NCI-H524 treated with DMSO at 0.1 percent for 48 hours (cell line): ENCODE measurements at places on chromosomes 7 and 10.

- DNase-seq: no peak
Measured at GRCh38 chr7:17633067-17633466, 307.2 kb downstream of the SNX13 start.

GRCh38 chr10:103681617-103682399, 173.6 kb downstream of the SH3PXD2A start:
- DNase-seq: no peak

DNA sequence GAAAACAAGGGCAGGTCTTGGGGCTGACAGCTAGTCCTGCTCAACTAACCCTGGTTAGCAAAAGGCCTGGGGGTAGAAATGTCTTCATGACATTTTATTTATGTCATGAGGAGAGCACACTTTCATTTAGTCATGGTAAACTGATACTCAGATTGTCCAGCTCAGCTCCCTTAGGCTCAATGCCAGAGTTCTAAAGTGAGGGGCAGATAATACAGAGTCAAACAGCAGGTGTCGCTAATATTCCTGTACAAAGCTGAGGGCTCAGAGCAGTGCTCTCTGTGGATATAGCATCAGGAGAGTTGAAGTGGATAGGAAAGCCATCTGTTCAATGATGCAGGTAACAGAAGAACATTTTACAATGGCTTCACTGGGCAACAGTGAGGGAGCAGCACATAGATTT, 26.8 kb upstream of the CALCR start:
- peak; percentile 75 for DNase-seq

DNA sequence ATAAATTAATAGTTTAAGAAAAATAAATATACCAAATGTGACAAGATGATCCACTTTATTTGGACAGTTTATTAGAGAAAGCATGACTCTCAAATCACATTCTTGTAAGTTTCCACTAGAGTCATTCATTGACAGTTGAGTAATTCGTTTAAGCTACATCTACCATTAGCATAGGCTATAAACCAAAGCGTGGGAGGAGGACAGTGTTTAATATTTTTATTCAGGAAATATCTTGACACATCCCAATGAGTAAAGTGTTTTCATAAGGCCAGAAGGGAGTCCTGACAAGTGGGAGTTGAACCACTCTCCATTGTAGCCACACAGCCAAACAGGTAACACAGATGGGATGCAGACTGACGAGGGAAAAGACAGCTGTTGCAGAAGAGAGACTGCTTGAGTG, 386.5 kb upstream of the SEMA3D start:
- peak; percentile 45 for DNase-seq

- no peak for DNase-seq
Measured at GRCh38 chr10:24674892-24675632, 48.6 kb downstream of the ARHGAP21 start.

- DNase-seq: no peak
Measured at GRCh38 chr7:91657483-91658071, 222.9 kb downstream of the MTERF1 start.

DNA sequence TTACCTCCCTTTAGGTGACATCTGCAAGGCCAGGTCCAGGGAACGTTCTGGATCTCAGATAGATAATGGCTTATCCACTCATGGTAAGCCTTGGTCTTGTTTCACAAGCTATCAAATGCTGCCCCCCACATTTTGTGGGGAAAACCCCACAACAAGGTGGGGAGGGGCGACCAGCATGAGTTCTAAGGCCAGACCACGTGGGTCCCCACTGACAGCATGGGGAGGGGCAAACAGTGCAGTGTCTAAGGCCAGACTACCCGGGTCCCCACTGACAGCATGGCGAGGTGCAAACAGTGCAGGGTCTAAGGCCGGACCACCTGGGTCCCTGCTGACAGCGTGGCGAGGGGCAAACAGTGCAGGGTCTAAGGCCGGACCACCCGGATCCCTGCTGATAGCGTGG, 102.8 kb downstream of the DIP2C start:
- no peak for DNase-seq

DNA sequence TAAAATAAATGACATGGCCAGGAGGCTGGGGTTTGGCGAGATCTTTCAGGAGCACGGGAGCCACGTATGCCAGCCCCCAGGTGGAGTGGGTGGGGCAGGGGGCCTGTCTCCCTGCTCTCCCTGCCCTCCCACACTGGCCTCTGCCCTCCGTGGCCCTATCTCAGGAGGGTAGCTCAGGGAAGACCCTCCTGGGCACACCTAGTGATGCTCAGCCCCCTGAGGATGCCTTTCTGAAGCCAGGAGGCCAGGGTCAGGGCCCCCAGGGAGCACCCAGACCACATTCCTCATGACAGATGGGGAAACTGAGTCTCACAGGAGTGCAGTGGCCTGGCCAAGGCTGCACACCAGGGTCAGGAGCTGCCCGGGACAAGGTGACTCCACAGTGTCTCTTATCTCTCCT, 223.4 kb downstream of the ELFN1 start:
- no peak for DNase-seq

DNA sequence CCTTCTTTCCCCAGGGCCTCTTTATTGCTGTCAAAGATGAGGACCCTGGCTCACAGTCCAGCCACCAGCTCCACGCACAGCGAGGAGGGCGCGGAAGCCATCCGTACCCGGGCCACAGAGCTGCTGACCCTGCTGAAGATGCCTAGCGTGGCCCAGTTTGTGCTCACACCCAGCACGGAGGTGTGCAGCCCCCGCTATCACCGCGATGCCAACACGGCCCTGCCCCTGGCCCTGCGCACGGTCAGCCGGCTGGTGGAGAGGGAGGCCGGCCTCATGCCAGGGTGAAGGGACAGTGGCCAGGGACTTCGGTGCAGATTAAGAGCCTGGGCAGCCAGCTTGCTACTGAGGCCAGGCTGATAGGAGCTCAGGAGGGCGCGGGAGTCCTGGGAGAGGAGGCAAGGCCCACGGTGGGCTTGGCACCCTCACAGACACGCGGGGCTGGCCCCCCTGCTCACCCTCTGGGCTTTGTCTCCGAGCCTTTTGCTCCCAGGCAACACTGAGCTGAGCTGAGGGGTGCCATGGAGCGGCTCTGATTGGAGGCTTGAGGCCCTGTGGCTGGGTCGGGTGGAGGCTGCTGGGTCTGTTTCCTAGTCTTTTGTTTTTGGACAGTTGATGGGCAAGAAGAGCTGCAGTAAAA, 15.8 kb downstream of the AP5Z1 start:
- DNase-seq: no peak

DNA sequence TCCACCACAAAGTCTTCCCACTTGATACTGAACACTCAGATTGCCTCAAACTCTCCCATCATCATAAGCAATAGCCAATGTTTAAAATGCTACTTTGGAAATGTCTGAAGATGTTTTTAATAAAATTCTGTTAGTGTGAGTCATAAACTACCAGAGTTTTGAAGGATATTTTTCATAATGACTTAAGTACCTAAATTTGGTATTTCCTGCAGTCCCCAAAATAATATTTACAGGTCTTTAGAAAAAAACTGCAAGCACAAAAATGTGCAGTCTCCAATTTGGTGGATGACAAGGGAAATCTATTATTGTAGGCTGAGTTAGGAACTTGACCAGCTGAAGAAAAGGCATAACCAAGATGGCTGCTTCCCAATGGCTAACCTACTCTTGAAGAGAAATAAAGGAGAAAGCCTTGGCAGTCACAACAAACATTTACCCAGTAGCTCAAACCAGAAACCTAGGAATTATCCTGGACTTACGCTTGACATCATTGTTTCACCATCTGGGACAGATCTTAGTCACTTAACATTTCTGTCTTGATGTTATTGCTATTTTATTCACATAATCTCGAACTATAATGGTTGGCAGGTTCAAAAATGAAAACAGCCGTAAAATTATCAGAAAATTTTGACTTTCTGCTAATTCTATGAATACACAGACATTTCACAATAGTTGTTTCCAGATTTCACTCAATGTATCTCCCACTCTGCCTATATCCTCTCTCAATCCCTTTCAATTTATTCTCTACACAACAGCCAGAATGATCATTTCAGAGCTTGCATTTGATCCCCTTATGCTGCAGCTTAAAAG, 111.2 kb upstream of the STEAP1B start:
- DNase-seq: no peak

- DNase-seq: no peak
Measured at GRCh38 chr10:120607016-120607709, 150.1 kb downstream of the PLPP4 start.

- no peak for DNase-seq
Measured at GRCh38 chr7:132499065-132499464, 77.2 kb downstream of the PLXNA4 start.

GRCh38 chr7:28996836-28997235, 38.7 kb upstream of the TRIL start:
- DNase-seq: no peak

DNA sequence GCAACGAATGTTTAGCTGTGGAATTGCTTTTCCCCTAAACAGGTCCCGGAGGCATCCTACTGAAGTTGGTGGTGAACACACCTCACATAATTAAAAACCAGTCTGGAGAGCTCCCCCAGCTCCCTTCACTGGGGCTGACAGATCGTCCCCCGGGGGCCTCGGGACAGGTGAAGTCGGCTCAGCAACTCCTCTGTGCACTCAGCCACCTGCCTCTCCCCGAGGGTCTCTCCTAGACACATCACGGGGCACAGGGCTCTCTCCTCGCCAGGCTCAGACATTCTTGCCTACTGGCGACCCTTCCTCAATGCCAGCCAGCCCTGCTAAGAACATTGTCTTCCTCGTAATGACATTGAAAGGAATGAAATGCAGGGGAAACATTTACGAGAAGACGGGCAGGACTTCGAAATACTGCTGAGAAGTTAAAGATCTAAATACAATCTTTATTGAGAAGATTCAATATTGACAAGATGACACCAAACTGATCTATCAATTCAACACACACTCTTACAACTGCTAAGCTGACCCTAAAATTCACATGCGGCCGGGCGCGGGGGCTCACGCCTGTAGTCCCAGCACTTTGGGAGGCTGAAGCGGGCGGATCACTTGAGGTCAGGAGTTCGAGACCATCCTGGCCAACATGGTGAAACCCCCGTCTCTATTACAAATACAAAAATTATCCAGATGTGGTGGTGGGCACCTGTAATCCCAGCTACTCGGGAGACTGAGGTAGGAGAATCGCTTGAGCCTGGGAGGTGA, 88.1 kb upstream of the DNAAF5 start:
- DNase-seq: no peak

DNA sequence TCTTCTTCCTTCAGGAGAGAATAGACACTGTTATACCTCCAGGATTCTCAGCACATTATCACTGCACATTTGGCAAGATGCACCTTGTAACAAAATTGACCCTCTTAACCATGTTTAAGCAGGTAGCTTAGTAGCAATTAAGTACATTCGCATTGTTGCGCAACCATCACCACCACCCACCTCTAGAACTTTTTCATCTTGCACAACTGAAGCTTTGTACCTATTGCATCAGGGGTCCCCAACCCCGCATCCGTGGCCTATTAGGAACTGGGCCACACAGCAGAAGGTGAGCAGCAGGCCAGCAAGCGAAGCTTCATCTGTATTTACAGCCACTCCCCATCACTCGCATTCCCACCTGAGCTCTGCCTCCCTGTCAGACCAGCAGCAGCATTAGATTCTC, 29.9 kb upstream of the SMURF1 start:
- DNase-seq: no peak

- DNase-seq: no peak
Measured at GRCh38 chr10:35379226-35380137, 43.2 kb downstream of the CCNY start.

DNA sequence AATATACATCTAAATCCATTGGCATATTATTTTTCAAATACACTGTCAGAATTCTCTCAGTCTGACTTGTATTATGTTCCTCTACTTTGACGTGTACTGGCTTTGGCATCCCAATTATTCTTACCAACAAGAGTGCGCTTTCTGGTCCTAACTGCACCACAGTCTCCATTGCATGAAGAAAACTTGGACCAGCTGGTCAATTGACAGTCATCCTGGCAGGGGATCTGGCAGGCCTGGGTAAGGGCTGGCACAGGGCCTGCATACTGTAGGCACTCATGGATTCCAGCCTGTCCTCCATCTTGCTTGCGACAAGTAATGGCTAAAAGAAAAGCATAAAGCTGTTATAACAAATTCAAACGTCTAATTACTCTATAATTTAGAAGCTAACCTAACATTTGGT, 384.9 kb downstream of the THSD7A start:
- DNase-seq: no peak

- DNase-seq: no peak
Measured at GRCh38 chr7:16815001-16815400, 10.2 kb upstream of the AGR2 start.

- DNase-seq: no peak
Measured at GRCh38 chr10:94194256-94194655, 168.5 kb downstream of the NOC3L start.

GRCh38 chr10:75401569-75402485, at the start of gene ZNF503:
Gene ZNF503, minus strand, starts transcription at chr10:75401764. Its CDS starts 345 bp downstream, at chr10:75401419.
- peak; percentile 69 for DNase-seq

GRCh38 chr10:126397156-126397555, 8.9 kb upstream of the ADAM12 start:
- DNase-seq: no peak

GRCh38 chr7:129208667-129209066, 16.2 kb upstream of the AHCYL2 start:
- no peak for DNase-seq

GRCh38 chr7:106110885-106111654, 1.0 kb downstream of the SYPL1 start:
- DNase-seq: no peak

- DNase-seq: no peak
Measured at GRCh38 chr10:46028584-46029460, 1.6 kb downstream of the NCOA4 start.

- DNase-seq: peak; percentile 30
Measured at GRCh38 chr7:150931199-150931869, 46.8 kb downstream of the KCNH2 start.

- no peak for DNase-seq
Measured at GRCh38 chr10:86193841-86194240, 172.8 kb downstream of the GRID1 start.

DNA sequence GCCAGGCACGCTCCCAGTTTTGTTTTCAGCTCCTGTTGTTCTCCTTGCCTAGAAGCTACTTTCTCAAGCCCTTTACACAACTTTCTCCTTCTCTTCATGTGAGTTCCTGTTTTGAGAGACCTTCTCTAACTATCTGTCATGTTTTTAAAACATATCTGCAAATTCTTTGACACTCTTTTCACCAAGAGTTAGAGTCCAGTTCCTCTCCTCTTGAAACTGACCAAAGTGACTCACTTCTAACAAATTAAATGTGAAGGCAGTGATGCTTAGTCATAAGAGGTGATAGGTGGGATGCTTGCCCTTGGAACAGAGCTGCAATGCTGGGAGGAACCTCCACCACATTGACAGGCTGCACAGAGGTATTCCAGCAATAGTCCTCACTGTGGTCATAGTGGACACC, 25.3 kb downstream of the ZSCAN25 start:
- no peak for DNase-seq

GRCh38 chr7:111827863-111828504, 265.7 kb upstream of the IMMP2L start:
- no peak for DNase-seq

GRCh38 chr10:42970451-42971250, 106.2 kb upstream of the RET start:
- no peak for DNase-seq

GRCh38 chr7:18771834-18772566, 276.5 kb downstream of the HDAC9 start:
- no peak for DNase-seq

GRCh38 chr7:128968624-128969023, 30.9 kb downstream of the IRF5 start:
- no peak for DNase-seq

- DNase-seq: no peak
Measured at GRCh38 chr7:98733036-98733435, 116.0 kb downstream of the NPTX2 start.

- DNase-seq: no peak
Measured at GRCh38 chr10:60809157-60809556, 30.9 kb downstream of the CDK1 start.
